ENCODE measurements at places on chromosomes 2 and 18.

DNA sequence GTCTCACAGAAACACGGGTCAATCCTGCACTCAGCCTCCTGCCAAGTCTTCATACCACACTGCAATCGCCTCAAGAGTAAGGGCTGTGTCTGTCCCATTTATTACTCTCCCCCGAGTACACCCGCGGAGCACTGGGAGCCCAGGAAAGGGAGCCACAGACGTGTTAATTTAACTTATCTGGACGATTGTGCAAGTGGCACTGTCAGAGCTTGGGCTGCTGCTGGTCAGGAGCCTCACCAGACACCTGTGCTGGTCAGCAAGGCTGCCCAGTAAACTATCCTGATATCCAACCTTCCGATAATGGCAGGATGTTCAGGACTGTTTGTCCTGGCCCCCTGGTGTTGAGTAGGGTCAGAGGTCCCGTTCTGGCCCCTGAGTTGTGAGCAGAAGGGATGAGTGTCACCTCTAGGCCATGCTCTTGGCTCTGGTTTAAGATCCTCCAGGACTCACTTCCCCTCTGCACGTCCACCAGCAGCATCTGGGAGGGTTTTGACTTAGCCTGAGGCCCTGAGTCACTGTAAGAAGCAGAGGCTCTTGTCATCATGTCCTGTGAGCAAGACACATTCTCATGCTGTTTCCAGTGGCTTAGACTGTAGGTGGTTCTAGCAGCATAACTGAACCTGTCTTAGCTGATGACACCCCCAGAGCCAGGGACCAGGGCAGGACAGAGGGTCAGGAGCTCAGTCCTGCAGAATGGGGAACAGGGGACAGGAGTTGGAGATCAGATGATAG lies 82.5 kb upstream of the ARL4C start:
- DNase-seq, result no peak

DNA sequence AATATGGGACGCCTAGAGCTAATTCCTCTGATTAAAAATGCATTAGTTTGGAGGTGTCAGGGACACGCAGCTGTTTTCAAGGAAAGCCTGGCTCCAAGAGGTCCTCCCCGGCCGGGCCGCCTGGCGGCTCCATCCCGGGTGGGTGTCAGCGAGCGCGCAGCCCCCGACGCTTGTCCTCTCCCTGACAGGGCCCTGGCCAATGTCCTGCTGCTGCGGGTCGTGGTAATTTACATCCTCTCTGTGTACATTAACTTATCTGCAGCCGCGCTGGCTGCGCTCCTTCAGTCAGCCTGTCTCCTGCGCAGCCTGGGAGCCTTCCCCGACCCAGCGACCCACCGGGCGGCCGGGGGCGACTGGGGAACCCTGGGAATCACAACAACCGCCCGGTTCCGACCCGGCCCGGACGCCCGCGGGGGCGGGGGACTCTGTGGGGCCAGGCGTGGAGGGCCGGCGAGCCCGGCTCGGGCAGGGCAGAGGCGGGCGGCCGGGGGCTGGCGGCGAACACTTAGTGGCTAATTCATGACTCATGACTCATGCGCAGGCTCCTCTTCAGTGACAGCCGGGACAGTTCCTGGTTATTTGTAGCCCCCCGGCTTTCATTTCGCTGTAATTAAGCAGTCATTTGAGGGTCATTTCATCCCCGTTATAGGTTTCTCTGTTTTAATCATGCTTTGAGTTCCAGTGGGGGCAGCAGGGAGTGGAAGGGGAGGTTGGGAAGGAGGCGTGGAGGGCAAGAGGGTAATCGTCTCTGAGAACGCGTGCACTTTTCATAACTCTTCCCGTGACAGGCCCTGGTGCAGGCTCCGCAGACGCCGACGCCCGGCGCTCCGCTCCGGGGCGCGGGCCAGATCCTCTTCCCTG lies 141.9 kb upstream of the CTAGE1 start:
- DNase-seq, result no peak

DNA sequence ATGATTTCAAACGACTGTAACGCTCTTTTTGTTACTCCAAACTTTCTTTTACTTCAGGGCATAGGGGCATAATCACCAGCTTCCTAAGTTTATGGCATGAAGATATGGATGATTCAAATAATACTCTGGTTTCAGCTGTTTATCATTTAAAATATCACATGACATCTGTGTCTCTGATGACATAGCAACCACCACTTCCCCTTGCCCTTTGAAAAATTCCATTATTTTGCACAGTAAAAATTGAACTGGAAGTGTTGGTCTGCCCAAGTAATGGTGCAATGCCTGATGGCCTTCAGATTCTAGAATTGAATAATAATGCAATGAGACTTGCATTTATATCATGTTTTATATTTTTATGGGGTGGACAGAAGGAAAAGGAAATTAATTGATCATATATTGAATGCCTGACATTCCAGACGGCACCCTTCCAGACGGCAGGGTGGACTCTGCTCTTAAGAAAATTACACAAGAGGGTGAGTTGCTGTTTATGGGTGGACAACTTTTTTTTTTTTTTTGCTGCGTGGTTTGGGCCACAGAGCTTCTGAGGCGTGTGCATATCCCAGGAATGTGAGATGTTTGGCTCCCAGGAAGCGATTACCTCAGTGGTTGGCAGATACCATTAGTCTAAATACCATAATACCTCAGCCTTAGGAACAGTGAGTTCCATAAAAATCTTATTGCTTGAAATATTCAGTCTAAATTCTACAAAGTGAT lies 101.7 kb upstream of the ZNF521 start:
- DNase-seq, result no peak

DNA sequence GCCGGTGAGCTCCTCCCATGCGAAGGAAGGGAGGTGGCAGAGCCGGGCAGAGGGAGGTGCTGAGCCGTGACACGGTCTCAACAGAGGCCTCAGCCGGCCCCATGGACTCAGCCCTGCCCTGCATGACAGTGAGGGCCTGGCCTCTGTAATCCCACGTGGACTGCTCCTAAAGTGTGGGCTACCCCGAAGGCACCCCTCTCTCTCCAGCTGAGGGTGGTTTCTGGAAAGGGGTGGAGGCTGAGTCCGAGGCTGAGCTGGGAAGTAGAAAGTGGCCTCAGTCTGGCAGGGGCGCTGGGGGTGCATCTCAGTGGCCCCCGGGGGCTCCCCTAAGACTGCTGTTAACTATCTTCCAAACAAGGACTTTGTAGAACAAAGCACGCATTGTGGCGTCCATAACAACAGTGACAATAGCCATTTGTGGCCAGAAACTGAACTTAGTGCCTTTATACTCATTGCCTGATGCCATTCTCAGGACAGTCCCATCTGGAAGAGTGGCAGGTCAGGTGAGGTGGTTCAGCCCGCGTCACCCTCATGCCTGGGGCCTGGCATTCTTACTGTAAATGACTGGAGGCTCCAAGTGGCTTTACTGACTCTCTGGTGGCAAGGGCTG lies 192.4 kb downstream of the TWIST2 start:
- DNase-seq, result no peak

GRCh38 chr18:78861116-78861515 lies 118.5 kb upstream of the SALL3 start:
- DNase-seq, result no peak

DNA sequence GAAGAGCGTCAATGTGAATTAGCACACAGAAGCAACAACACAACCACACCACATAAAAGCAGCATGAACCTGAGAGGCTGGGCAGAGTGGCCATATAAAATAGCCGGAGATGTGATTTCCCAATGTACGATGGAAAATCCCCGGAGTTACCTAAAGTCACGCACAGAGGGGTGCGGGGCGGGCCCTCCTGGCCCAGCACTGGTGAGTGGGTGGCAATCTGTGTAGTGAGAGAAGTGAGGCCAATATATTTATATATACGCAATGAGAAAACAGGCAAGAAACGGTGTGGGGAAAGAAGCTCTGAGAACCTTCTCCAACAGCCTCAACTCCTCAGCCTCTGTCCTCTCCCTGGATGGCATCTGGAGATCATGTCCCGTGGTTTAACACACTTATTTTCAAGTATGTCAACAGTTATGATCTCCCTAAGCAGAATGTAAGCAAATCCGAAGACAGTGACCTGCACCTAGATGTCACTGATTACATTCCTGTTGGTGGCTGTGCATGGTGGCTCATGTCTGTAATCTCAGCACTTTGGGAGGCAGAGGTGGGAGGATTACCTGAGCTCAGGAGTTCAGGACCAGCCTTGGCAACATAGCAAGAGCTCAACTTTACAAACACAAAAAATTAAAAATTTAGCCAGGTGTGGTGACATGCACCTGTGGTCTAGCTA lies 41.6 kb downstream of the CRACDL start:
- no peak for DNase-seq

- DNase-seq, result no peak
Observed at GRCh38 chr2:235588750-235589149, 94.9 kb downstream of the AGAP1 start.

GRCh38 chr18:10680271-10680596 lies 154.4 kb downstream of the NAPG start:
- DNase-seq, result no peak

DNA sequence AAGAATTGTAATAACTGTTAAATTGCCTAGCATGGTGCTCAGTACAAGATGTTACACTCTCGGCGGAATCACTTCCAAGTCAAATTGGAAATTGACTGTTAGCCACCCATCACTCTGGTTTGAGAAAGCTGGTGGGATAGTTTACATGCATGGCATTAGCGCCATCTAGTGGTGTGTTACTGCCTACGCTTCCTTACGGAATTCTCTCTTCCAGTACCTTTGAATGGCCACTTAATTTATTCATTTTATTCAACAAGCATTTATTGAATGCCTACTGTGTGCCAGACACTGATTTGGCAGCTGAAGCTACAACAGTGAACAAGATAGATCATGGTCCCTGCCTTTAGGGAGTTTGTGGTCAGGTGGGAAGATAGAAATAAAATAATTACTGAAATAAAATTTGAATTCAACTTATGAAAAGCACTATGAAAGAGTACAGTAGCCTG lies 171.2 kb downstream of the TMEM247 start:
- DNase-seq, result no peak

DNA sequence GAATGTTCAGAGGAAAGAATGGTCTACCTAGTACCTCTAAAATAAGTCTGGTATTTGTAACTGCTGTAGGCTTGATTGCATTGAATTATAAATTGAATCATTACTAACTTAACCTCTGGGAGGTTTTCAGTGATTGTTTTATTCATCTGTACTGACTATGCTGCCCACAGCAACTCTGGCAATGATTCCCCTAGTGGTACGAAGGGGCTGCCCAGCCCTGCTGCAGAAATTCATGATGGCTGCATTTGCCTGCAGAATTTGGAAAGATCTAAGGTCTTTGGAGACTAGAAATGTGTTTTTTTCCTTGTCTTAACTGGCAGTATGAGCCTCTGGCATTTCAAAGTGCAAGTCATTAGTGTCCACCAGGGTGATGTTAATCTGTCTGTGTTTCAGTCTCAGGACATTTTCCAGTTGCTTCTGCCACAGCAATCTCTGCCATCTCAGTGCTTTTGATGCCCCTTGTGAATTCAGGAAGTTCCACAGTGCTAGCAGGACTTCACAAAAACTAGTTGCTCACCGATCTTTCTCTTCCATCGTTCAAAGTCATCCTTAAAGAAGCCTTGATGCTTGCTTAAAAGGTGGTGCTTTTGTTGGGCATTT lies 13.4 kb upstream of the LRPPRC start:
- no peak for DNase-seq

GRCh38 chr2:100320547-100321178 lies 1.6 kb downstream of the LONRF2 start:
- DNase-seq, result no peak

DNA sequence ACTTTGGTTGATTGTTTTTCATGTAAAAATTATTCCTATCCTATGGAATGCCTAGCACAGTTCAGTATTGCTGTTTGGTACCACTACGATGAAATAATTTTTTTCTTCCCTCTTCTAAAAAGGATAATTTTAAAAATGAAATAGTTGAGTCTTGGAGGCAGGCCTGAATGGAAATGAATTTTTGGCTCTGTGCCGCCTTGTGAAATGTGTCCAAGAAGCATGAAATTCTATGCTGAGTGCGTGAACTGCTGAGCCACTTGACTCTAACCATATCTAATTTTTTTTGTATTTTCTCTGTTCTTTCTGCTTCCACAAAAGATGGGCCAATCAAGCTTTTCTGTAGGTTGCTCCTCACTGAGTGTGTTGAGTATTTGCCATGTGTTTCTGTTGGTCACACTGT lies 95.0 kb downstream of the PRPF40A start:
- DNase-seq, result no peak

DNA sequence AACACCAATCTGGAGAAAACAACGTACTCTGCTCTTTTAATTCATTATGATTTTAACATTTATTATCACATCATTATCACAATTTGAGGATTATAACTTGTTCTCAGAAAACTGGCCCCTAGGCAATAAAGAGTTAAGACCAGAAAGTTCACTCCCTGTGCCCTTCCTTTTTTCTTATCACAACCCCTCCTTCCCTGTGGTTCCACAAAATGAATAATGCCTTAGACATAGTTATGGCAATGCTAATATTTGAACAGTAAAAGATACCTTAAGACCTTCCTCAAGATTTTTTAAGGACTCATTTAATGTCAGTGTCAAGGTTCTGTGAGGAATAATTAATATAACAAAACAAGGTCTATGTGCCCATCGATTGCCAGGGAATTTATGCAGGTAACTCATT lies 596.2 kb downstream of the ARHGAP15 start:
- no peak for DNase-seq

- DNase-seq, result no peak
Observed at GRCh38 chr18:63173983-63174382, 145.6 kb downstream of the BCL2 start.

GRCh38 chr2:189236066-189236465 lies 56.5 kb upstream of the COL5A2 start:
- no peak for DNase-seq

- DNase-seq, result no peak
Observed at GRCh38 chr18:56035546-56035945, 447.6 kb upstream of the TCF4 start.

- DNase-seq, result no peak
Observed at GRCh38 chr2:33595385-33595784, 3.7 kb downstream of the FAM98A start.

DNA sequence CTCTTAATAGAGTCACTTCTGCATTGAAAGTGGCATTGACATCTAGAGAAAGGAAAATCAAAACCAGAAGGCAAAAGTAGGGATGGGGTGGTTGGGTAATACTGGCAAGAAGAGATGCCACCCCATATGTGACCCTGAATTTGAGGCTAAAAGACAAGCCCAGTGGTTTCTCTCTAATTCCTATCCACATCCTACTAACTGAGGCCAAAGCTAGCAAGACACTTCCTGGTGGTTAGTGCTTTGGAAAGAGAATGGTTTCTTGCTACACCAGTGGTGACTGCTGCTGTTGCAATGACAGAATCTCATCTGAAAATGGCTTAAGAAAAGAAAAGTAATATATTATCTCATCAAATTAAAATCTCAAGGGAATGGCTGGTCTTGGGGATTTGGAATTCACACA lies 640.6 kb downstream of the EPHA4 start:
- DNase-seq, result no peak

DNA sequence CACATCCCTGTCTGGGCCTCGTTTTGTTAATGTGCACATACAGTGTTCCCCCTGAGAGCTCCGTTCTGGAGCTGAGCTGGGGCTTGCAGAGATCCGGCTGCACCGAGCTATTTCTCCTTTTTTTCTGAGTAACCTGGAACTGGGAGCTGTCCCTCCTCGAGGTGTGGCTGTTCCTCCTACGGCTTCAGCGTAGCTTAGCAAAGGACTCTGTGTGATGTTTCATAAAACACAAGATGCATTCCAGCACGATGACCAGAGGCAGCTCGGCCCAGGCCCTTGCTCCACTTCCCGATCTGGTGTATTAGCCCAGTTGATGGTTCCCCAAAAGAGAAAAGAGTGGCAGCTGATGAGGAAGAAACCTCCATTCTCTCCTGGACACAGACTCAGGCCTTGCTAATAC lies 103.0 kb downstream of the FAM210A start:
- no peak for DNase-seq

Data from vagina (tissue), 2 donors.